ENCODE measurements at places on chromosomes 6 and 20.

DNA sequence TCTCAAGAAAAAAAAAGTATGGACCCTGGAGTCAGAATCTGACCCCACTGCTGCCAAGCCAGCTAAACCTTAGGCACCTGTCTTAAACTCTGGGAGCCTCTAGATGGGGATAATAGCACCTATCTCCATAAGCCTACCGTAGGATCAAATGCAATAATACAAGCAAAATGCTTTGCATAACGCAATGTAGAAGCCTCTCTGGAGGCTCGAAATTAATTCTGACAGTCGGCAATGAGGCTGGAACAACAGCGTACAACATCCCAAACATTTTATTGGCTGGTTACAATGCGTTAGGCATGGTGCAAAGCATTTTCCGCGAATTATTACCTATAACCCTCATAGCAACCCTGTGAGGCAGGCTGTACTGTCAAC, 521 bp downstream of the CDK5RAP1 start:
- DNase-seq = no peak

GRCh38 chr6:116883005-116883404, 6.0 kb downstream of the RFX6 start:
- no peak for DNase-seq

- DNase-seq = no peak
Observed at GRCh38 chr6:31011153-31011552, 879 bp downstream of the MUC22 start.

DNA sequence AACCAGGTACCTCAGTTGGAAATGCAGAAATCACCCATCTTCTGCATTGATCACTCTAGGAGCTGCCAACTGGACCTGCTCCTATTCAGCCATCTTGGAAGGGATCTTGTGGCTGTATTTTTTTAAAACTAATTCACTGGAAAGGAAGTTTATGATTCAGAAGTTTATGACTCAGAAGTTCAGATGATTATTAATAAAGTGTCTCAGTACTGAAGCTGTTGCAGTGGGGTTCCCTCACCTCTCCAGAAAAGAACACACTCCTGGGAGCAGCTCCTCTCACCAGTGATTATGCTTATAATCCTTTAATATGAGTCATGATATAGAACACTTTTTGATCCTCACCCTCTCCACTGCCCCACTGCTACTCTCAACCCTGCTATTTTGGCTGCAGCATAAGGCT, 291.2 kb upstream of the HS3ST5 start:
- DNase-seq = no peak

- DNase-seq = peak; percentile 78
Observed at GRCh38 chr6:47097092-47097945, 55.2 kb upstream of the ADGRF1 start.

- DNase-seq = peak; percentile 64
Observed at GRCh38 chr6:3748208-3749066, 3.1 kb downstream of the PXDC1 start.

DNA sequence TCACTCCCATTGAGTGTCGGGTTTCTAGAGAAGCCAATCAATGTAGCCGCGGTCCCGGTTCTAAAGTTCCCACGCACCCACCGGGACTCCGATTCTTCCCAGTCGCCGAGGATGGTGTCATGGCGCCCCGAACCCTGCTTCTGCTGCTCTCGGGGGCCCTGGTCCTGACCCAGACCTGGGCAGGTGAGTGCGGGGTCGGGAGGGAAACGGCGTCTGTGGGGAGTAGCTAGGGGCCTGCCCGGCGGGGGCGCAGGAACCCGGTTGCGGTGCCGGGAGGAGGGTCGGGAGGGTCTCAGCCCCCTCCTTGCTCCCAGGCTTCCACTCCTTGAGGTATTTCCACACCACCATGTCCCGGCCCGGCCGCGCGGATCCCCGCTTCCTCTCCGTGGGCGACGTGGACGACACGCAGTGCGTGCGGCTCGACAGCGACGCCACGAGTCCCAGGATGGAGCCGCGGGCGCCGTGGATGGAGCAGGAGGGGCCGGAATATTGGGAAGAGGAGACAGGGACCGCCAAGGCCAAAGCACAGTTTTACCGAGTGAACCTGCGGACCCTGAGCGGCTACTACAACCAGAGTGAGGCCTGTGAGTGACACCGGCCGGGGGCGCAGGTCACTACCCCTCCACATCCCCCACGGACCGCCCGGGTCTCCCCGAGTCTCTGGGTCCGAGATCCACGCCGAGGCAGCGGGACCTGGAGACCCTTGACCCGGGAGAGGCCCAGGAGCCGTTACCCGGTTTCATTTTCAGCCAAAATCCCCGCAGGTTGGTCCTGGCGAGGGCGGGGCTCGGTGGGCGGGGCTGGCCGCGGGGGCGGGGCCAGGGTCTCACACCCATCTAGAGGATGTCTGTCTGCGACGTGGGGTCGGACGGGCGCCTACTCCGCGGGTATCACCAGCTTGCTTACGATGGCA, 35.2 kb upstream of the HLA-G start:
- peak; percentile 27 for DNase-seq

DNA sequence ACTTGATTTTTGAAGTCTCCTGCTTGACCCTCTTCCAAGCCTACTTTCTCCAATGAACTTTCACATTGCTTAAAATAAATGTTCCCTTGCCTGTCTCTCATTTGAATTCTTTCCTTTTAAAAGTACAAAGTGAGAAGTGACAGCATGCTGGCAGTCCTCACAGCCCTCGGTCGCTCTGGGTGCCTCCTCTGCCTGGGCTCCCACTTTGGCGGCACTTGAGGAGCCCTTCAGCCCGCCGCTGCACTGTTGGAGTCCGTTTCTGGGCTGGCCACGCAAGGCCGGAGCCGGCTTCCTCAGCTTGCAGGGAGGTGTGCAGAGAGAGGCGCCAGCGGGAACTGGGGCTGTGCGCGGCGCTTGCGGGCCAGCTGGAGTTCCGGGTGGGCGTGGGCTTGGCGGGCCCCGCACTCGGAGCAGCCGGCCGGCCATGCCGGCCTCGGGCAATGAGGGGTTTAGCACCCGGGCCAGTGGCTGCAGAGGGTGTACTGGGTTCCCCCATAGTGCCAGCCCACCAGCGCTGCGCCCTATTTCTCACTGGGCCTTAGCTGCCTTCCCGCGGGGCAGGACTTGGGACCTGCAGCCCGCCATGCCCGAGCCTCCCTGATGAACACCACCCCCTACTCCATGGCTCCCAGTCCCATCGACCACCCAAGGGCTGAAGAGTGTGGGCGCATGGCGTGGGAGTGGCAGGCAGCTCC, 31.9 kb downstream of the SERPINB6 start:
- no peak for DNase-seq
